ENCODE measurements at places on chromosomes 2 and 18.

DNA sequence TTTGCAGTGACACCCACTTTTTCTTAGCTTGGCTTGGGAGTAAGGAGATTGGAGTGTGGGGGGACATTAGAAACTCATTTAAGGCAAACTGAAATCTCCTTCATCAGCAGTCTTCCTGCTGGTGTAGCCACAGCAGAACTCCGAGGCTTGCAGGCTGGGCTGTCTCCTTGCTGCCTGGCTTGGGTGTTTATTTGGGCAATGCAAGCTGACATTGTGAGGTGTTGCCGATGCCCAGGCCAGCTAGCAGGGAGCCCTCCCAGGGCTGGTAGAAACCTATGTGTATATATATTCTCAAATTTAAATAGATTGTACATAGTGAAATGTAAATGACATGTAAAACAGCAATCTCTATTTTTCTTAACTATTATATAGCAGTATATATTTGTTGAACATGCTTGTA, 11.8 kb downstream of the GDF7 start:
- no peak for DNase-seq

- DNase-seq: no peak
Observed at GRCh38 chr2:176136374-176137251, 7.1 kb downstream of the HOXD8 start.

DNA sequence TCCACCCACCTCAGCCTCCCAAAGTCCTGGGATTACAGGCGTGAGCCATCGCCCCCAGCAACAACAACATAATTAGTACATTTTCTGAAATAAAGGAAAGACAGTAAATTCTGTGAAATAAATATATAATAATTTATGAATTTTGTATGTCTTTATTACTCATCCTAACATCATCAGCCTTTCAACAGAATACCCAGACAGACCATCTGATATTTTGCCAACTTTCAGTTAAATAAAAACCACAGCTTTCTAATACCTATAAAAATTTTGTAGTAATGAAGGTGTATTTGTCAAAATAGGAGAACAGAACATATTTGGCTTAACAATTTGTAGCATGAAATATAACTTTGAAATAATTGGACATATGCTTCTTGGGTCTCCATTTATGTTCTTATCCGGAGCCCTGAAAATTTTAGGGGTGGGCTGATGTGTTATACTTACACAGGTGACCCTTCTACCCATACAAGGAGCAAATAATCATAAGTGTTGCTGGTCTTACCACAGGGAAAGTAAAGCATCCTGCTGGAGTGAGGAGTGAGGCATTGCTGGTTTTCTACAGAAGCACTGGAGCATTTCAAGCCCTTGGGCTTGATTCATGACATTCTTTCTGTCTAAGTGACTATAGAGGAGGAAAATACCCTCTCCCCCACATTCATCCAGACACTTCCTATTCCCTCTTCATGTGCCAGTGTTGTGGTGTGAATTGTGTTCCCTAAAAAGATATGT, 99.3 kb downstream of the SPOPL start:
- no peak for DNase-seq

DNA sequence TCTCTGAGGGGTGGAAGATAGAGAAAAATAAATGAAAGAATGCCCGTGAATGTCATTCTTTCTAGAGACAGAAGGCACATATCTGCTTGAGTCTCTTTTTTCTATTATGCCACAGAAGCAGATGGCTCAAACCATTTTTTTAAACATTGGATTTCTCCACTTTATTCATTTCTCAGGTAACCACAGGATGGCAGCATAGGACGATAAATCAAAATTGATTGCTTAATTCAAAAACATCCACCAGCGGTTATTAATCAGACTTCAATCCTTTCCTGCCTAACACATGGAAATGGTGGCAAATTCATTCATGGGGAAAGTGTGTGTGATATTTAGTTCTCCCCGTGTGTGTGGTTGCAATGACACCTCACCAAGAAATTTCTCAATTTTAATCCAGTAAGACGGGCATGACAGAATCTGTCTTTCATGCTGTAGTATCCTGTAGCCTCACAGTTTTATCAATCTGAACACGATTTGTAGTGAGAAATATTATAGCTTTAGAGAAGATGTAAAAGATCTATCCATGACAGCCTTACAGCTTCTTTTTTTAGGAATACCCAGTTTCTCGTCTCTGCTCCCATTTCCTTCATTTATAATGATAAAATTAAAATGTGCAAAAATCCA, 72.2 kb downstream of the DSC3 start:
- peak; percentile 52 for DNase-seq

DNA sequence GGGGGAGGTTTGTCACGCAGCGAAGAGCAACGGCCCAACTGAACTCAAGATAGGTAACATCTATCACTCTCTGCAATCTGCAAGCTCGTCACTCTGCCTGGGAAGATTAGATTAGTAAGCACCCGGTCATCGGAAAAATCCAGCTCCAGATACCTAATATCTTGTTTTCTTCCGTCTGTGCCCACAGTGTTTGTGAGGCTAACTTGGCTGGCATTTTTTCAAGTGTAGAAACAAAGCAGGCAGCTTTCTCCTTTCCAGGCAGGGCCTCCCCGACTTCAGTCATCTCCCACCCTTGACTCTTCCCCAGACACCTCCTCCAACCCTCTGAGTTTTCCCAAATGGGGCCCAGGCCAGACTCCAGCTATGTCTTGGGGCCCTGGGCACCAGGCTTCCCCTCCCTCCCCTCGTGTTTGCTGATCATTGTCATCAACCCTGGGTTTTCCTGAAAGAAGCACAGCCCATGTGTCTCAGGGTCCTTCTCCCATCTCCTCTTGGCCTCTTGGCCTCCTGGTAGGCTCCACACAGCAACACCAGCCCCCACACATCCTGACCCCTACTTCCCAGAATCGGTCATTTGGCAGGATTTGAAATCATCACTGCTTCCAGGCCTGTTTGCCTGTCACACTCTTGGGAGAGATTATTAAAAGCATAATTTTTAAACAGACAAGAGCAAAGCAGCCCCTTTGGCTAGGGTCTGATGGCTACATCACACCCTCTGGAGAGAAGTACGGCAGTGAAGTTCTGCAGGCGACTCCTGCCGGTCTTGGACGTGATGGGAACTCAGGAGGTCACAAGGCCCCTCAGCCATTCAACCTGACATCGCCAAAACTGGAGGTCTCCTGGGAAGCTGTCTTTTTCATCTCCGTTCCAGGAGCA, 144.9 kb upstream of the ID2 start:
- no peak for DNase-seq

Measured in NCI-H1092 treated with DMSO at 0.1 percent for 48 hours (cell line).